GM18507 (cell line): ENCODE measurements at places on chromosomes 1 and 21.

- DNase-seq: no peak
These were observed 16.3 kb downstream of the SETD4 start for GRCh38 chr21:36044056-36044455.

DNA sequence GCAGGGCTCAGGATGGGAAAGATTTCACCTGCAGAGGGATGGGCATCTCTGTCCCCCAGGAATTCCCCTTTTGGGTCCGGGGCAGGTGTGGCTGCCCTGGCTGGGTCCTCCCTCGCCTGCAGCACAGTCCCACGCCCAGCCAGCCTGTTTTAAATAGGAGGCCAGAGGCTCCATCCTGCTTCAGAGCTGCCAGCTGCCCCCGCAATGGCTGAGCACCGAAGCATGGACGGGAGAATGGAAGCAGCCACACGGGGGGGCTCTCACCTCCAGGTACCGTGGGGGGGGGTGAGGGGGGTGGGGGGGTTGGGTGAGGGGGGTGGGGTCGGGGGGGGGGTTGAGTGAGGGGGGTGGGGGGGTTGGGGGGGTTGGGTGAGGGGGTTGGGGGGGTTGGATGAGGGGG, 3.6 kb downstream of the SCNN1D start:
- no peak for DNase-seq

GRCh38 chr1:117892512-117892911, 36.9 kb downstream of the GDAP2 start:
- DNase-seq: no peak

GRCh38 chr1:178530037-178530402, 17.1 kb downstream of the TEX35 start:
- no peak for DNase-seq

DNA sequence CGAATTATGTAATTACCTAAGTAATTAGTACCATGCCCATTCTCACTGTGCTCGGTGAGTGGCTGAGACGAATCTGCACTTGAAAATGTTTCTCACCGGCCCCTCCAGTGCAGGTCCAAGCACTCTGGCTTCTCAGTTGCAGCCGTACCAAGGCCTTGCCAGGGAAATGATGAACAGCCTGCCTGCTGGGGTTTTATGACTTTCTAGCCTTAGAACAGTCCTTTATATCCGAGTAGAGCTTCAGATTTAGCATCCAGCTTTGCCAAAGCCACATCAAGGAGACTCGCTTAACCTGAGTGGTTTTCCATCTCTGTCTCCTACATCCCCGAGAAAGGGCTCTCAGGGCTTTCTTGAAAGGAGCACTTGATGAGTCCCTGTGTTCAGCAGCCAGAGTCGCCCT, 83.4 kb downstream of the GREM2 start:
- no peak for DNase-seq

- no peak for DNase-seq
These were observed 246.0 kb downstream of the RERE start for GRCh38 chr1:8571200-8571984.

DNA sequence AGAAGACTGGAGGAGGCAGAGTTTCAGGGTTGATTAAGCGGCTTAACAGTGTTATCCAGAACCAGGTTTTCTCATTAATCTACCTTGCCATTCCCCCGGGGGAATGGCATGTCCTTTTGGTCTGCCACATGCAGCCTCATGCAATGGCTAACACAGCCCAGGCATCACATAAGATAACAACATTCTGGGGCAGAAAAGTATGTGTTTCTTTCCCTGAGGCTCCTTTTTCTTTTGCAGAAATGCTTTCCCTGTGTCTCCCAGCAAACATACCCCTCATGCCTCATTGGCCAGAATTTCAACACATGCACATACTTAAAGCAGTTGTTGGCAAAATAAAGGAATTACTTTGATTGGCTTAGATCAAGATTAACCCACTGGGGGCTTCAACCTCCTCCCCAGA, 98.6 kb downstream of the OMA1 start:
- no peak for DNase-seq
